GM12891 (cell line): ENCODE measurements at places on chromosomes 2 and 18.

DNA sequence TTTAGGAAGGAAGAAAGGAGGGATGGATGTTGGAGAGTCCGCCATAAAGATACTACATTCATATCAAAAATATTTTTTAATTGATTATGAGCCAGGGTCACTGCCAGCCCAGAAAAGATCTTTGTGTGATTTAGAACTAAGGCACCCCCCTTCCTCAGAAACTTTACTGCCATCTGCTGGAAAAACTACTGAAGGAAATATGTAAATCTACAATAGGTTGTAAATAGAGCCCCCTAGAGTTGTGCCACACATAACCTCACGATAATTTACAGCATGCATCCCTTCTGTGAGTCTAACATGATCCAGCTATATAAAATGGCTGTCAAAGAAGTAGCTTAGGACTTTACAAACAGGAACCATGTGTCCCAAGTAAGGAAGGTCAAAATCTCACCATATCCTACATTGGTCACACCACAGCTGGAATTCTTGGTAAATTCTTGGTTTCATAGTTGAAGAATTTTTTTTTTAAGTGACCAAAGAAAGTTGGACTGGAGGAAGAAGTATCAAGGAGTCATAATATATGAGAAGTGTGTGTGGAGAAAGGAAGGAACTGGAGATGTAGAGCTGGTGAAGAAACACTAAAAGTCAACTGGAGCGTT lies 152.5 kb downstream of the CYP26B1 start:
- no peak for DNase-seq

DNA sequence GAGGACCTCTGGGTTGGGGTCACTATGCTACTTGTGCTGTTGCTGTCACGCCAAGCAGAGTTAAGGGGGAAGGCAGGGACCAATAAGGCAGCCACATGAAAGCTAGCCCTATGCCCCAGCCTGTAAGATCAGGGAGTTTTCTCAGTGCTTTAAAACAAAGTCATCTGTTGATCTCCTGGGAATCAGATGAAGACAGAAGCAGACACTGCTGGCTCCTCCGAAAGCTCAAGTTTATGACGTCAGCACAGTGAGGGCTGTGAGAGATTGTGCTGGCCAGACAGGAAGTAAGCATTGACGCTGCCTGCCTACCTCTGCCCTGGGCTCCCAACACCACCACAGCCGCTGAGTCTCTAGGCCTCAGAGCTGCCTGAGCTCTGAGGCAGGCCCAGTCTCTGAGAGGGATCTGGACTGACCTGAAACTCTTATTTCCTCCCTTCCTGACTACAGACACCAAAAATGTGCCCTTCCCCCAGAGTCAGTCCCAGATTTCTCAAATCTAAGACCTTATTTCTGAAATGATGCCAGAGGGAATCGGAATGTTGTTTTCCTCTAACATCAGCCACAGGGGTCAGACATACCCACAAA lies 118.1 kb upstream of the EPAS1 start:
- DNase-seq, result no peak

DNA sequence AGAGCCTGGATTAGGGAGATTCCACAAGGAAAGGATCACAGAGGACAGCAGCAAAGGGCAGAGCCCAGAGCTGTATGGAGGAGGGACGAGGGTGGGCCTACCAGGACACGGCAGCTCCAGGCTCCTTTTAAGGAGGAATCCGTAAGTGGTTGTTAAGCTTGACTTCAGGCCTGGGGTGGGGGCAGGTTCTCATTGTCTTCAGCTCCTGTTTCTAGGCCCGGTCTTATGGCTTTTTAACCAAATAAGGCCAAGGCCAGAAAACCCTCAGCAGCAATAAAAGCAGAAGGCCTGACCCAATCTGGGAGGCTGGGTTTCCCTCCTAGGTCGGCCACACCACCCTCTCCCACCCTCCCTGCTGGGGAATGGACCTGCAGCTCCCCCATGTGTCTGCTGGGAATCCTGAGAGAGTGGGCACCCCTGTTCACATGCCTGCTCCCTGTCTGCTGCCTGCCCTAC lies 111.2 kb downstream of the PLB1 start:
- DNase-seq, result no peak

DNA sequence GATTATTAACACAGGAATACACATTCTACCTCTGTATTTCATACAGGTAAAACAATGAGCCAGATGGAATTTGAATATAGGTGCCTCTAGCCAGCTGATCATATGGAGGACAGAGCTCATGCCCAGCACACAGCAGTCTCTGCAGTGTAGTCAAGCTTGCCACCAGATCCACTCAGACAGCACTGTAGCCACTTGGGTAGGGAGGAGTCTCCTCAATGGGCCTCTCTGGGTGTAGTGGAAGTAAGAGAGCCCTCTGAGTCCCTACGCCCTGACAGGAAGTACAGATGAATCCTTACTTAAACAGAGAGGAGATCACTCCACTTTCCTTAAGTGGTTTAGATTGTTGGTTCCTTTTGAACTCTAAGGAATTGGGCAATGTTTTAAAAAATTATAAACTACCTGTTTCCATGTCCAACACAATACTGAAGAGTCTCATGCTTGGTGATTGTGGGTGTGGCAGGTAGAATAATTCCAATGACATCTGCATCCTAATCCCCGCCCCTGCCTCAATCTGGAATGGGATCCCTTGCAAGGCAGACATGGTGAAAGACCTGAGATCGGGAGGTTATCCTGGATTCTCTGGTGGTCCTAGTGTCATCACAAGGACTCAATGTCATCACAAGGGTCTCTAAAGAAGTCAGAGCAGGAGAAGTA lies 23.0 kb upstream of the TMEM200C start:
- no peak for DNase-seq

DNA sequence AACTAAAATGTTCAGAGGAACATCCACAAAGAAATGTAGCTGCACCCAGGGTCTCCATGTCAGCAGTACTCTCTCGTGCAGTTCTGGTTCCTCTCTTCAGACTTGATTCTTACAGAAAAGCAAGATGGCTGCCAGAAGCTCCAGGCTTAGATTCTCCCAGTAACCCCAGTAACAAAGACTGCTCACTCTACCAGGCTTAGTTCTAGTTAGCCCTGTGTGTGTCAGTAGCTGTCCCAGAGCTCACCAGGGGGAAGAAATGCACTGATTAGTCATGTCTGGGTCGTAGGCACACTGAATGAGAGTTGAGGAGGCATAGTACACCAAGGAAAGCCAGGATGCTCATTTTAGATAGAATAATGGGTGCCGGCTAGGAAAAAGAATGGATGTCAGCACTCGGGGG lies 395.0 kb upstream of the NRP2 start:
- no peak for DNase-seq

- DNase-seq, result no peak
Observed at GRCh38 chr18:23967321-23968089, 47.0 kb upstream of the TTC39C start.

DNA sequence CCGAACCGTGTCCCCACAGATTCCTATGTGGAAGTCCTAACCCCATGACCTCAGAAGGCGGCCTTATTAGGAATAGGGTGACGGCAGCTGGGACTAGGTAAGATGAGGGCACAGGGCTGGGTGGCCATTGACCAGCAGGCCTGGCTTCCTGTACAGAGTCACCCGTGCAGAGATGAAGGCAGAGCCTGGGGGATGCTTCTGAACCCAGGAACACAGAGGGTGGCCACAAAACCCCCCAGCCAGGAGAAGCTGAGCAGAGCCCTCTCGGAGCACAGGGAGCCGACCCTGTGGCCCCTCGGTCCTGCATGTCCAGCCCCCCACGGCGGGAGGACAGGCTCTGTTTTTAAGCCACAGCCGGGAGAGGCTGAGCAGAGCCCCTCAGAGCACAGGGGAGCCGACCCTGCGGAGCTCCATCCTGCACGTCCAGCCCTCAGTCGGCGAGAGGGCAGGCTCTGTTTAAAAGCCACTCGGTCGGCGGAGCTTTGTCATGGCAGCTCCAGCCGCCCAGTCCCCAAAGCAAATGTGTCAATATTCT lies 2.7 kb downstream of the PDCD1 start:
- no peak for DNase-seq

- DNase-seq, result no peak
Observed at GRCh38 chr2:161172901-161173540, 12.8 kb downstream of the TANK start.

DNA sequence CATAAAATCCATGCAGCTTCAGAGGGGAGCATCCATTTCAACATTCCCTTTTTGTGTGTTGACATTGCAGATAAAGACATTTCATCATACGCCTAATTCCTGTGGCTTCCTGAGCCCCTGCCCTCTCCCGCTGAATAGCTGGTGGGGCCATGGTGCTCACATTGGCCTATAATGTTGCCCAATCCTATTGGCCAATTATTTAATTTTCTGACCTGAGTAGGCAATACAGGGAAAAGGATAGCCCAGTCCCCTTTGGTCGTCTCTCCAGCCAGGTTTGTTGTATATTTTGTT lies 163.8 kb upstream of the MYCN start:
- no peak for DNase-seq

- no peak for DNase-seq
Observed at GRCh38 chr2:221555494-221555846, 16.6 kb downstream of the EPHA4 start.

GRCh38 chr2:156434461-156435291 lies 1.5 kb upstream of the GPD2 start:
- DNase-seq, result no peak

GRCh38 chr2:156818944-156819343 lies 382.8 kb downstream of the GPD2 start:
- no peak for DNase-seq

DNA sequence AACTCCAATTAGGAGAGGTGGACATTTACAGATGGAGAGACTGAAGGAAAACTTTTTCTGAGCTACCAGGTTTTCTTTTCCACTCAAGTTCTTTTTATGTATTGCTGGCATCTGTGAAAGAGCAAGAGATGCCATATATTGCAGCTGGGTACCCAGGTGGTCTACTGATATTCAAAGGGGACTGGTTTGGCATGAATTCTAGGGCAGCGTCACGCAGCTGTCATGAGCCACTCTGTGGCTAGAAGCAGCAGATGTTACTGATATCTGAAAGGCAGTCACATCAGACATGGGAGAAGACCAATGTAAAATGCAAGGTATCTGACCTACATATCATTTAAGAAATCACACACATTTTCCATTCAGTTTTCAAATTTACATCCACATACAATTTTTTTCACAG lies 408.8 kb downstream of the GALNT13 start:
- no peak for DNase-seq

GRCh38 chr18:56374007-56374655 lies 264.3 kb downstream of the TXNL1 start:
- DNase-seq, result no peak

GRCh38 chr2:23477392-23477791 lies 92.4 kb downstream of the KLHL29 start:
- DNase-seq, result no peak

DNA sequence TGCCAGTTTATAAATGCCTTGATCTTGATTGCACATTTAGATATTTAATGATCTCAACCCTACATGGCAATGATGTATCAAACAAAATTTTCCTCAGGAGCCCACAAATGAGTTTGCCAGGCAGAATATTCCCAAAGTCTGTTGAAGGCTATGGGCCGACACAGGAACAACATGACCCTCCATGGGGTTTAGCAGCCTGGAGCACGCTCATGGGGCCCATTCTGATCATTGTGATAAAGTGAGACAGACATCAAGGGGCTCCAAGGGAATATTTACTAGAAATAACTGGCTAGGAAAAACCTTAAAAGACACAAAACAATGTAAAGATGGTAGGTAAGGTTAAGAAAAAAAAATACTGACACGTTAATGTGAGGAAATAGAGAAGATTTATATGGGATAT lies 485.4 kb downstream of the PLCL1 start:
- no peak for DNase-seq

GRCh38 chr2:27014771-27015433 lies 17.9 kb upstream of the TMEM214 start:
- no peak for DNase-seq

DNA sequence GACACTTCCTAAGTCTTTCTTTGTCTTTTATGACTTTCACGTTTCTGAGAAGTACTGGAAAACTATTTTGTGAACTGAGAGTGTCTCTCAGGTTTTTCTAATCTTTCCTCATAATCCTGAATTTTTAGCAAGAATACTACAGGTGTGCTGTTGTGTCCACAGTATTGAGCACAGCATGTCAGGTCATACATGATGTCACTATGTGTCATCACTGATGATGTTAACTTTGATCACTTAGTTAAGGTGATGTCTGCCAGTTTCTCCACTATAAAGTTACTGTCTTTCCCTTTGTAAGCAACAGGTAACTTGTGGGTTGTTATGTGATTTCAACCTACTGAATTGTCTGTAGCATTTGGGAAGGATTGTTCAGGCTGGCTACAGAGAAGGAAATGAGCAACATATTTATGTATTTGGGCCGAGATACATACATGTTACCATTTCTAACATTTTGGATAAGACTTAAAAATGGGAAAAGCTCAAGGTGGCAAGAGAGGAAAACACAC lies 11.1 kb downstream of the MATN3 start:
- DNase-seq, result no peak

DNA sequence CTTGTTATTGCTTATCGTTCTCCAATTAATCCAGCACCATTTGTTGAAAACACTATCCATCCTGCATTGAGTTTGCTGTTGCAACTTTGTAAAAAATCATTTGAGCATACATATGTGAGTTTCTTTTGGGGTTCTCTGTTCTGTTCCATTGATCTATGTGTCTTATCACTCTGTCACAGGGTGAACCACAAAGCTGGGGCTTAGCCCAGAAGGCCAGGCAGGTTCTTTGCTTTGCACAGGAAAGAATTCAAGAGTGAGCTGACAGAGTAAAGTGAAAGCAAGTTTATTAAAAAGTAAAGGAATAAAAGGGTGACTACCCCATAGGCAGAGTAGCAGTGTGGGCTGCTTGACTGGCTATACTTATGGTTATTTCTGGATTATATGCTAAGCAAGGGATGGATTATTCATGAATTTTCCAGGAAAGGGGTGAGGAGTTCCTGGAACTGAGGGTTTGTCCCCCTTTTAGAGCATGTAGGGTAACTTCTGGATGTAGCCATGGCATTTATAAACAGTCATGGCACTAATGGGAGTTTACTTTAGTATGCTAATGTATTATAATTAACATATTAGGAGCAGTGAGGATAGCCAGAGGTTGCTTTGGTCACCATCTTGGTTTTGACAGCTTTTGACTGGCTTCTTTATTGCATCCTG lies 46.8 kb downstream of the RNF138 start:
- DNase-seq, result no peak

DNA sequence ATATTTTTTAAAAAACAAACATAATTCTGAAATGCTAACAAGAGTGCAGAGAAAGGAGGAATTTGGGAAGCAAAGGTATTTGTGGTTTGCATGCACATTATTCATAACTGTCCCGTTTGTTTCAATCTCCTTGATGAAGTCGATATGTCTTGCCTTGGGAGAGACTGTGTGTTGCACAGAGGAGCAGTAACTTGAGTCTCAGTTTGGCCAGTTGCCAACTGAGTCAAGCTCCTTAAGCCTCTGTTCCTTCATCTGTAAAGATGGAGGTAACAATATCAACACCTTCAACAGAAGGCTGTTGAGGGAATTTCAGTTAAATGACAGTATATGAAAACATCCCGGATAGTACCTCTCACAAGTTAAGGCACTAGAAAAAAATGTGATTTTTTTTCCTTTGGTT lies 226.2 kb downstream of the ASXL3 start:
- DNase-seq, result no peak
